AG04450 (cell line): ENCODE measurements at places on chromosomes 5 and 9. TPM values are rescaled to one million over a fixed set of nuclear protein-coding genes. Genes with fewer than 3 reads are reported as not detected.

- DNase-seq = no peak
Observed at GRCh38 chr9:69894720-69895119, 74.1 kb downstream of the CFAP95 start.

- DNase-seq = no peak
Observed at GRCh38 chr5:153504726-153505125, 14.3 kb downstream of the GRIA1 start.

DNA sequence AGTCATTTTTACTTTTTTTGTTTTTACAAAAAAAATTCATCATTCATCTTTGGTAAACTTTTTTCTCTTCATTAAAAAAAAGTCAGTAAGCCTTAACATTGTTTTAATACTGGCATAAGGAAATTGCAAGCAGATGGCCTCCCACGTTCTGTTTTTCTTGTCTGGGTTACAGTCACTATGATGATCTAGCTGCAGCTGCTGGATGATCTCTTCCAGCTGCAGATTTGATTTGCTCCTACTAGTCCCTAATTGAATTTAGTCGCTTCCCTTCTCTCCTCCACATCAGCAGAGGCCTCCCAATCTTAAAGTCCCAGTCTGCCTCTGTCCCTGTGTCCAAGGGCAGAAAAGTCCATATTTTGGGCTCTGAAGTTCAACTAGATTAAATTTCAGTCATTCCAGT lies 106.8 kb upstream of the PTGER4 start:
- peak; percentile 68 for DNase-seq

Gene MSX2
- polyA plus RNA-seq = 7.2 and 9.5 TPM in 2 replicates

Gene FTMT
- not detected in 2 replicates for polyA plus RNA-seq

Gene SGCD
- 19.7 and 25.2 TPM in 2 replicates for polyA plus RNA-seq

Gene MED27
- polyA plus RNA-seq = 36.6 and 42.9 TPM in 2 replicates

Gene C9
- polyA plus RNA-seq = 0.02 TPM in 1 of 2 replicates, not detected in the other

Gene C9orf50
- 0.26 and 0.30 TPM in 2 replicates for polyA plus RNA-seq
